HL-60 (cell line): ENCODE measurements at places on chromosomes 16 and 17.

DNA sequence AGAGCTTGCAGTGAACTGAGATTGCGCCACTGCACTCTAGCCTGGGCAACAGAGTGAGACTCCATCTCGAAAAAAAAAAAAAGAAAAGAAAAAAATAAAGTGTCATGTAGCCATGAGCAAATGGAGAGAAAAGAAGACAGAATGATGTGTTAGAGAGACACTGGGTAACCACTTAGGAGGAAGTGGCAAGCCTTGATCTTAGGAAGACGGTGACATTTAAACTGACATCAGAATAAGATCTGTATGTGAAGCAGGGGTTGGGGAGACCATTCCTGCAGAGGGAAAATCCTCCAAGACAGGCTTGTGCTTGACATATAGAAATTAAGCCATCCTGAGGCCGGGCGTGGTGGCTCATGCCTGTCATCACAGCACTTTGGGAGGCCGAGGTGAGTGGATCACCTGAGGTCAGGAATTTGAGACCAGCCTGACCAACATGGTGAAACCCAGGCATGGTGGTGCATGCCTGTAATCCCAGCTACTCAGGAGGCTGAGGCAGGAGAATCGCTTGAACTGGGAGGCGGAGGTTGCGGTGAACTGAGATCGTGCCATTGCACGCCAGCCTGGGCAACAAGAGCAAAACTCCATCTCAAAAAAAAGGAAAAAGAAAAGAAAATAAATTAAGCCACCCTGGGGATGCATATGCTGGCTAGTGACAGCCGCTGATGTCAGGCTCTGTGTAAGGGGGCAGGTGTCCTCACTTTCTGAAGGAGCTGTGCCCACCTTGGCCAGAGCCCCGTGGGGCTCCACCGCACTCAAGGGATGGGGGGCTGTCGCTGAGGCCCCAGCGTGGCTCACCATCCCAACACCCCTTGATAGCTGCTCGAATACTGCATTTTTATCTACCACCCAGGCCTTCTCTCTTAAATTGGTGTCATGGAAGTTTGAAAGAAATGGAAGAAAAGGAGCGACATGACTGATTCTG is 13.1 kb upstream of the CYB5B start:
- no peak for DNase-seq

GRCh38 chr17:45261577-45262515 is at the start of gene SPATA32:
Gene SPATA32, minus strand, starts transcription at chr17:45262094. Its CDS starts 78 bp downstream, at chr17:45262016.
- DNase-seq: no peak

DNA sequence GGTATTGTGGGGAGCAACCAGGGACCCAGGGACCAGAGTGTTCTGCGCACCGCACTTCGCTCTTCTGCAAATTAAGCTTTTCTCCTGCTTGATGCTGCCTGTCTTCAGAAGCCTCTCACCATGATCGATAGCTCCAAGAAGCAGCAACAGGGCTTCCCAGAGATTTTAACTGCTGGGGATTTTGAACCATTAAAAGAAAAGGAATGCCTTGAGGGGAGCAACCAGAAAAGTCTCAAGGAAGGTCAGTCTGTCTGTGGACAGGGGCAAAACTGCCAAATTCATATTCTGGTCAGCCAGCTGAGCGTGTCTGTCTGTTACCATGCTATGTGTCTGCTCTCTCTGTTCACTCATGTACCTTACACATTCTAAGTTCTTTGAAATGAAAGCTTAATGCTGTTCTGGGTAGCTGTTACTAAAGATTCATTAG is 115.7 kb downstream of the MRTFB start:
- DNase-seq: no peak

GRCh38 chr17:55843785-55844184 is 92.9 kb downstream of the PCTP start:
- DNase-seq: no peak

GRCh38 chr17:33463887-33464286 is 170.8 kb upstream of the ASIC2 start:
- no peak for DNase-seq

DNA sequence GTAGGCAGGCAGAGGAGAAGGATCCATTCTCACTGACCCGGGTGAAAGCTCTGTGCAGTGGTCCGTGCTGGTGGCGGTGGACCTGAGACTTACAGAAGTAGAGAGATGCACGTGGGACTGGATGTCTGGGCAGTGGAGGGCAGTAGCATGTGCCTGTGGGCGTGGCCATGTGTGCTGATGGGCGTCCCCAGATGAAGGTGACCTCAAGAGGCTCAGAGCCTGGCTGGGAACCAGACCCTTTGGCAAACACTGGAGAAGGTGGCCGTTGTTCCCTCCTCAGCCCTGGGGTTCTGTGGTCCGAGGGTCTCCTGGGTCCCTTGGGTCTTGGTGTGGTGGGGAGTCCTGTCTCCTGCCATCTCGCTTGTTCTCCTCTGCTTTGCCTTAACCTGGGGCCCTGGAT is 15.6 kb downstream of the WSCD1 start:
- no peak for DNase-seq

DNA sequence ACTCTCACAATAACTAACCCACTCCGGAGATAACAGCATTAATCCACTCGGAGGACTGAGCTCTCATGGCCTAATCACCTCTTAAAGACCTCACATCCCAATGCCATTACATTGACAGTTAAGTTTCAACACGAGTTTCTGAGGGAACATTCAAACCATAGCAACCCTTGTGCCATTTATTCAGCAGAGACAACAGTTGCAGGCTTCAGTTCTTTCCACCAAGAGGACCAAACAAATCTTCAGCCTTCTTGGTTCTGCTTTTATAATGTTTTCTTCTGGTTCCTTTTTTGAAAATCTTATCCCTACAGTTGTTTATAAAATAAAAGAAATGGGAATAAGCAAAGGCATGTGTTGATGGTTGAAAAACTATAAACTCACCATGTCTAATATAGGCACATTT is 2.1 kb upstream of the CD300E start:
- DNase-seq: no peak
